RKO (cell line): ENCODE measurements at places on chromosomes 6 and 20.
A peak's percentile ranks its signal among the peaks of the same experiment; 100 is the strongest.

DNA sequence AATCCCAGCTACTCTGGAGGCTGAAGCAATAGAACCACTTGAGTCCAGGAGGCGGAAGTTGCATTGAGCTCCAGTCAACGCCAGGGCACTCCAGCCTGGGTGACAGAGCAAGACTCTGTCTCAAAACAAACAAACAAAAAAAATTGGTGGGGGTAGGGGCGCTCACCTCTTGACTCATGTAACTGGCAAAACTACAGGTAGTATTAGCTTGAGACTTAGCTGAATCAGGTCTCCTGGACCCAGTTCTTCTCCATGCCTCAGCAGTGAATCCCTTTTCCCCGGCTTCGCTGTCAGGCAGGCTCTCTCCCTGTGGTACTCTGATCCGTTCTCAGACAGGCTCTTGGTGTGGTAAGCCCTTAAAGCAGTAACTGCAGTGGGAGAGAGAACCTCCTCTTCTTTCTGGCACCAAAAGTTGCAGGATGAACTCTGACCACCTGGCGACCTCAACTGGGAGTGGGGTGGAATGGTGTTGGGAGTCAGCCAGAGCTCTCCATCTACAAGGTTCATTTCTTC lies 12.9 kb downstream of the SLC9A8 start:
- DNase-seq: no peak

DNA sequence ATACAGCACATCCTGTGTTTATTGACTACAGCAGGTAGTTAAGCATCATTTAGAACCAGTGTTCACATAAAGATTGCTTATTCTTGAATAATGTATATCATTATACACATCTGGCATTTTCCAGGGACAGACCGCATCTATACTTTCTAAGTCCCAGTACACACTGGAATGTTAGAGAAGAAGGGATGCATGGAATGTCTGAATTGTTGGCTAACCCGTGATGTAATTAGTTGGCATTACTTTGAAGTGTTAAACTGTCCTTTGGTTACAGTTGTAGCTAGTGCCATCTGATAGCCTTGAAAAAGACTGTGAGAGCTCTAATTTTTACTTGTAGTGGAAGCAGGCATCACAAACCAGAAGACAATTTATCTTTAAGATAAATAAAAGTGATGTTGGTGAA lies 29.8 kb upstream of the MCHR2 start:
- no peak for DNase-seq

DNA sequence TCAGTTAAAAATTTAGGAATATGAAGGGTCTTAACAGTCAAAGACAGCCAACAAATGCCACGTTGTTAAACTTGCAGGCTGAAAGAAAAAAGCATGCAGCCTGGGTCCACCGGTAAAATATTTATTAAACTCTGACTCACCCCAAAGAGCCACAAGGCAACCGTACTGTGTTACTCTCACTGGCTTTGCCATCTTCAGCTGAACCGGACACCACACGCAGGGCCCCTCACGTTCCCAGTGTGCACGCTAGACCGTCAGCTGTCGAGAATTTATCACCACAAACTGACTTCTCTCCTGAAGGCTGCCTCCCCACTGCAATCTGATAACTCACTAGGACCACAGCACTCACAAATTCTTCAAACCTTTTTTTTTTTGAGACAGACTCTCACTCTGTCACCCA lies 30.7 kb downstream of the HUS1B start:
- DNase-seq: no peak

DNA sequence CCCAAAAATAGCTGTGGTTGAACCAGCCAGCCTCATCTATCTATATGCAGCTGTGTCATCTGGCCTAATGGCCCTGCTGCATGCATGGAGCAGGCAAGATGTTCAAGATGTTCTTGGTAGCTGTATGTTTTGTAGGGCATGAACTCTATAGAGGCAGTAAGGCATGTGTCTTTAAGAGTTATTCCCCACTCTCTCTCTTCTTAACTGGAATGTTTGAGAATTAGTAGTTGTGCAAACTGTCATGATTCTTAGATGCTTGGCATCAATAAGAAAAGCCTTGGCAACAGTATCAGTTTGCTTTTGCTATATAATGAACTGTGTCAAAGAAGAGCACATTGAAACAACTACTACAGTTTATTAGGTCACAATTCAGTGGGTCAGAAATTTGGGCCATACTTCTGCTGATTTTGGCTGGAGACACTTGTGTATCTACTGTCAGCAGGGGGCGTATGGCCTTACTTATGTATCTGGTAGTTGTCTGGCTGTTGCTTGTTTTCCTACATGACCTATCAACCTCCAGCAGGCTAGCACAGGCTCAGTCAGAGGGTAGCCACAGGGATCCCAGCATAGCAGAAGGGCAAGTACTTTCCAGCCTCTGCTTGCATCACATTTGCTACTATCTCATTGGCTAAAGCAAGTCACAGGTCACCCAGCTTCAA lies 56.1 kb upstream of the LAMP5 start:
- peak; percentile 37 for DNase-seq

DNA sequence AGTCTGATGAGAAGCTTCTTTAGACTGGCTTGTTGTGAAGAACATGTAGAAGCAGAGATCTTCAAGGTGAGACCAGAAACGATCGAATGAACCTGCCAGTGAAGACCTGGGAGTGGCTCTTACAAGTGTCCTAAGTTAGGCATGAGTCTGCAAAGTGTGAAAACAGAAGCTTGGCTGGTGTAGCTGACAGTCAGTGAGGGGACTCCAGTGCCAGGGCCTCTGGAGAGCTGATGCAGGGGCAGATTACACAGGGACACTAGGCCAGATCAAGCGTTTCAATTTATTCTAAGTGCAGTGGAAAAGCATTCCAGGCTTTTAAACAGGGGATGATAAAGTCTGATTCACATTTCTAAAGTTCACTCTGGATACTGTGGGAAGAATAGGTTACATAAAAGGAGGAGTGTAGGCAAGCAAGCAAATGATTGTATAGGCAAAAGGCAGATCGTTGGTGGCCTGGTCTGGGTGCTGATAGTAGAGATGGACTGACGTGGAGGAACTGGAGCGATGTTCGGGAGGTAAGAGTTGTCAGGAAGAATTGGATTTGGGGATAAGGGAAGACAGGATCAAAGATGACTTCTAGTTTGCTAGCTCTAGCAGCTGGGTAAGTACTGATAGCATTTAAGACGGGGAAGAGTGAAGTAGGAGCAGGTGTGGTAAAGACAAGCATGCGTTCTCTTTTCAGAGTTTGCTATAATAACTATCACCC lies 133.5 kb downstream of the MAN1A1 start:
- DNase-seq: no peak

DNA sequence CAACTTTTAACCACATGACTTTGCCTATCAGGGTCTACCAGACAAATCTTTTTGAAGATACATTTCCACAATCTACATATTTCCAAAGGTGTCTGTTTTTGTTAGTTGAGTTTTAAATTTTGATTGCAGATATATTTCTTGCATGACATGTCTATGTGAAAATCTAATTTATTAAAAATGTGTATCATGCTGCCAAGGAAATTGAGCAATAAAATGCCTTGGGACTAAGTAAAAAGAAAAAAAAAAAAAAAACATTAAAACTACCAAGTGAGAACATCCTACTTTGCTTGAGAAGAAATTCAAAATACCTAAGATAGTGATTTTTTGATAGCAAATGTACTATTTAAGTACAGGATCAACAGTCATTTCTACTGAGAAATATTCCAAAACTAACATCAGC lies 17.7 kb downstream of the SLC17A5 start:
- DNase-seq: no peak

DNA sequence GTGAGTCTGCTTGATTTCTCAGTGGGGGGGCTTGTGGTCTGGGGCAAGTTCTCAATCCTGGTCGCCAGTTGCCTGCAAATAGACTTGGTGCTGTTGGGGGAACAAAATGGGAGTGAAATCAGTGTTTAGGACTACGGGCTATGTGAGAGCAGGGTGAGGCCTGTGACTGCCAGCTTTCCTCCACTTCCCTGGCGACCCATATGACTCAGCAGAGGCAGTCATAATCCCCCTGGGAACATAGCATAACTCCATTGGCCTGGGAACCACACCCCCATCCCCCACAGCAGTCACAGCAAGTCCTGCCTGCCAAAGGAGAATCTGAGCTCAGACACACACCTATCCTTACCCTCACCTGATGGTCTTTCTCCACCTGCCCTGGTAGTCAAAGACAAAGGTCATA lies 387.9 kb downstream of the LMBRD1 start:
- no peak for DNase-seq

DNA sequence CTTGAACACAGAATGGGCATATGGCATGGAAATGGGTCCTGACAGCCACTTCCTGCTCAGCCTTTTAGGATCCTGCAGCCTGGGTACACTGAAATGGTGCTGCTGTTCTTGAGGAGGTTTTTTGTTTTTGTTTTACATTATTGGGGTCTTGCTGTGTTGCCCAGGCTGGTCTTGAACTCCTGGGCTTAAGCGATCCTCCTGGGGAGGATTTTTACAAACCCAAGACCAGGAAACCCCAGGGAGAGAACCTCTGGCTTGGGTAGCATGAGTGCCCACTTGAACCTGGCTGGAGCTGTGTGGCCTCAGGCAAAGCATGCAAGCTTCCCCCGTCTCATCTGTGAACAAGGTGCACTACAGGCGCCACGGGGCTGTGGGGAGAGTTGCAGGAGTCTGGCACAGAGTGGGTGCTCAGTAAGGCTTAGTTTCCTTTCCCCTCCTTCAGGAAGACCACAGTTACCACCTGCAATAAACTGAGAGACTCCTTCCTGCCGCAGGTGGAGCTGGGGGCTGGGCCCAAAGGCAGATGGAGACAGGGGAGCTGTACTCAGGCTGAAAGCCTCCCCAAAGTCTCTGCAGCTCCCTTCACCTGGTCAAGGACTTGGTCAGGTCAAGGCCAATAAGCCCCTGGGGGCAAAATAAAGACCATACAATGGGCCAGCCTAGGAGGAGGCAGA lies 1.8 kb downstream of the SLA2 start:
- no peak for DNase-seq
